ENCODE measurements at places on chromosomes 4 and X.

DNA sequence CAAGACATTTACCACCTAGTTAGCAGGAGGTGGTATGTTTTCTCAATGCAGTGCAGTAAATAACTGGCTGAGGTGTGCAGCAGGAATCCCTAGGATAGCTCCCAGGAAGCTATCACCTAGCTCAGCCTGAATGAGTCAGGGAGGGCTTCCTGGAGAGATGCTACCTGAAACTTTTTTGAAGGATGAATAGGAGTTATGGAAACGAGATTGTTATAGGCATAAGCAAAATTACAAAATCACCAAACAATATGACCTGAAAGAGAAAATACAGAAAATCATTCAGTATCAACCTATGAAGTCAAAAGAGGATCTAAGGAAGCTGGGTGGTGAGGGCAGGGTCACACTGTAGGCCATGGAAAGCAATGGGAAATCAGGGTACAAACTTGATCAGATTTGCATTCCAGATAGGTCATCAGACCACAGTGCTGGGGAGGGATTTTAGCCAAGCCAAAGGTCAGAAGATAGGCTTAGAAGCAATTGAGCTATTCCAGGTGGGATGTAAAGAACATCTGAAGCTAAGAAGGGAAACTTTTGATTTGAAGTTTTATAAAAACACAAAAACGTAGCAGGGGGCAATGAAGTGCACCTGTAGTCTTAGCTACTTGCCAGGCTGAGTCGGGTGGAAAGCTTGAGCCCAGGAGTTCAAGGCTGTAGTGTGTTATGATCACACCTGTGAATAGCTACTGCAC is 11.3 kb downstream of the AREG start:
- no peaks in the 10 kb centered on the region for H3K4me1 ChIP-seq
- no peak overlapping the region for H3K4me3 ChIP-seq

- no peaks in the 10 kb centered on the region for H3K4me1 ChIP-seq
- DNase-seq: no peak
- peaks cover 25% of the 10 kb centered on the region for H3K36me3 ChIP-seq
- H3K27me3 ChIP-seq: no peaks in the 10 kb centered on the region
These were observed 99.9 kb downstream of the FAM193A start for GRCh38 chr4:2636331-2636730.

DNA sequence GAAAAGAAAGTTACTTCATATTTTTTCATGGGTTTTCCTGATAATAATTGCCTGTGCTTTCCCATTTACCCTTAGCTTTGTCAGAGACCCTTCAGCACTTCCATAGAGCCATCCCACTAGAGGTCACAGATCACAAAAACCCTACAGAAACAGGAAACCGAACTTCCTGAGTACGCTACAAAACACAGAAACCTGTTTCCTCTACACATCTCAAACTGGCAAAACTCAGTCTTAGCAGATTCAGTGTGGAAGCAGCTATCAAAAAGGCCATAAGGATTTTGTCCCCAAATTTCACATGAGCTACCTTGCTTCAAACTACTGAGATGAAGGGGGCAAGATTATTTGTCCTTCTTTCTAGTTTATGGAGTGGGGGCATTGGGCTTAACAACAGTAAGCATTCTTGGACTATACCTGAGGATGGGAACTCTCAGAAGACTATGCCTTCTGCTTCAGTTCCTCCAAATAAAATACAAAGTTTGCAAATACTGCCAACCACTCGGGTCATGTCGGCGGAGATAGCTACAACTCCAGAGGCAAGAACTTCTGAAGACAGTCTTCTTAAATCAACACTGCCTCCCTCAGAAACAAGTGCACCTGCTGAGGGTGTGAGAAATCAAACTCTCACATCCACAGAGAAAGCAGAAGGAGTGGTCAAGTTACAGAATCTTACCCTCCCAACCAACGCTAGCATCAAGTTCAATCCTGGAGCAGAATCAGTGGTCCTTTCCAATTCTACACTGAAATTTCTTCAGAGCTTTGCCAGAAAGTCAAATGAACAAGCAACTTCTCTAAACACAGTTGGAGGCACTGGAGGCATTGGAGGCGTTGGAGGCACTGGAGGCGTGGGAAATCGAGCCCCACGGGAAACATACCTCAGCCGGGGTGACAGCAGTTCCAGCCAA is at the start of gene MMRN1:
Gene MMRN1, plus strand, starts transcription at position 206 of the 902 bp plus-strand sequence. Its CDS starts 118 bp downstream, at position 324.
- peaks cover 16% of the 10 kb centered on the region for H3K4me1 ChIP-seq
- H3K36me3 ChIP-seq: no peaks in the 10 kb centered on the region
- H3K27ac ChIP-seq: peak within 1 kb of the TSS; percentile 73
- DNase-seq: no peak
- peaks cover 6% of the 10 kb centered on the region for H3K27me3 ChIP-seq
- peak within 1 kb of the TSS; percentile 56 for H3K4me3 ChIP-seq

- no peak overlapping the region for H3K27ac ChIP-seq
- no peaks in the 10 kb centered on the region for H3K4me1 ChIP-seq
- H3K27me3 ChIP-seq: no peaks in the 10 kb centered on the region
- no peak overlapping the region for H3K4me3 ChIP-seq
- no peaks in the 10 kb centered on the region for H3K36me3 ChIP-seq
These were observed 265.4 kb upstream of the CXorf51A start for GRCh38 chrX:147079974-147080373.

Measured in activated naive CD8-positive, alpha-beta T cell treated with anti-CD3 and anti-CD28 coated beads, Interleukin-2, amount 50 U/mL, for 24 hours (primary cell).